Stimulated activated naive CD4-positive, alpha-beta T cell treated with Interleukin-2 at 50 U/mL for 16 hours (primary cell): ENCODE measurements at places on chromosomes 3 and 15.

GRCh38 chr3:179967622-179968021 is 69.1 kb downstream of the PEX5L start:
- DNase-seq, result no peak

DNA sequence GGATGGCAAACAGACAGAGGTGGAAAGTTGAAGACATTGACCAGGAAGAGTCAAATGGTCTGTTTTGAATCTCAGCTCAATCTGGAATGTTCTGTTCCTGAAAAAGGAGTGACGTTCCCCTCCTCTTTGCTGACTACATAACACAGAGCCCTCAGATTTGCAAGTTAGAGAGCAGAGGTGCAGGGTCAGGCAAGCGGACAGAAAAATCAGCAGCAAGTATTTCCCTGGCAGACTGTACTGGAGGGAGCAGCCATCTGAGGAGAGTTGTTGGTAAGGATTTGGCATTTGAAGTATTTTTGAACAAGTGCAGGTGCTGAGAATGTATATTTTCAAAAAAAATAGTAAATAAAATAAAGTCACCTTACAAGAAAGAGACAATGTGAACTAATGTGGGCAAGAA is 17.6 kb downstream of the ZNF80 start:
- no peak for DNase-seq

DNA sequence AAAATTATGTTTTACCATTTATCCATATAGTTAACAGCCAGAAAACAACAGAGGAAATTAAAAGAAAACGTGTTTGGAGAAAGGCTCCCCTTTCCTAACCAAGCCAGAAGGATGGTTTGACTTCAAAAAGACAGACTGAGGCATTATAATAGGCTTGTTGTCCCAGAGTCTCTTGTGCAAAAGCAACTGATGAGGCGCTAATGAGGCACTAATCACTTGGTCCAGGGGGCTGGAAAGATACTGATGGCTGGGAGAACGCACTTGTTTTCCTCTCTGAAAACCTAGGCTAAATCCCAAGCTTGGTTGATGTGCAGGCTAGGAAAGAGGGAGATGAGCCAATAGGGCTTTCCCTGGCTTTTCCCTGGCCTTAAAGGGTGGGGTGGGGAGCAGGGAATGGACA is 389.6 kb downstream of the NTRK3 start:
- no peak for DNase-seq

DNA sequence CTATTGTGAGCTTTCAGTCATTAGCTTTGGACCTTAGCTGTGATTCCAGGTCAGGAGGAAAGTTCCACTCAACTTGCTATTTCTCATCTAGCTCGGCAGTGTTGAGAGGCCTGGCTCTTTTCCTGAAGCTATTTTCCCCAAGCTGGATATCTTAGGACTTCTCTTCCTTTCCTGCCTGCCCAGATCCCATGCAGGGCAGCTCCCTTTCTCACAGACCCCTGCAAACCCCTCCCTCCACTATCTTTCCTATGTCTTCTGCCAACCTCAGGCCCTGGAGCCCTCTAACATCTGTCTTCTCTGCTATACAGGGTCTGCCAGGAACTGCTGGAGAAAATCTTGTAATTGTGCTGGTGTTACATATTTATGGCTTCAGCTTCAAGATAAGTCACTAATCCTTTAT is 49.6 kb downstream of the SH3GL3 start:
- DNase-seq, result no peak

GRCh38 chr15:43404130-43404529 is 33.2 kb downstream of the TUBGCP4 start:
- no peak for DNase-seq

- no peak for DNase-seq
Observed at GRCh38 chr3:14456794-14457193, 54.4 kb downstream of the SLC6A6 start.

- no peak for DNase-seq
Observed at GRCh38 chr3:165459111-165459510, 262.9 kb upstream of the SLITRK3 start.

DNA sequence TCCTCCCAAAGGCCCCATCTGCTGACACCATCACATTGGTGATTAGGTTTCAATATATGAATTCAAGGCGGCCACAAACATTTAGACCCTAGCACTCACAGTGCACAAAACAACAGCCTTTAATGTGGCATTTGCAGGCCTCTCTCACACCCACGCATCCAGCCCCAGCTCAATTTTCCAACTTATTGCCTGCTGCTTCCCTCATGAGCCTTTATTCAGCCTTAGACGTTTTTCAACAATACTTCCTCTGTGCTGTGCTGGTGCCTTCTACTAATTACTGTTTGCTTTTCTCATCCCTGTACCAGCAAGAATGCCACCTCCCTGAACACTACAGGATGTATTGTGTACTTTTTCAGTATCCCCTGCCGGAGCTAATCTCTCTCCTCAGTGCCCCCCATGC is 334.6 kb downstream of the GABRB3 start:
- DNase-seq, result no peak

DNA sequence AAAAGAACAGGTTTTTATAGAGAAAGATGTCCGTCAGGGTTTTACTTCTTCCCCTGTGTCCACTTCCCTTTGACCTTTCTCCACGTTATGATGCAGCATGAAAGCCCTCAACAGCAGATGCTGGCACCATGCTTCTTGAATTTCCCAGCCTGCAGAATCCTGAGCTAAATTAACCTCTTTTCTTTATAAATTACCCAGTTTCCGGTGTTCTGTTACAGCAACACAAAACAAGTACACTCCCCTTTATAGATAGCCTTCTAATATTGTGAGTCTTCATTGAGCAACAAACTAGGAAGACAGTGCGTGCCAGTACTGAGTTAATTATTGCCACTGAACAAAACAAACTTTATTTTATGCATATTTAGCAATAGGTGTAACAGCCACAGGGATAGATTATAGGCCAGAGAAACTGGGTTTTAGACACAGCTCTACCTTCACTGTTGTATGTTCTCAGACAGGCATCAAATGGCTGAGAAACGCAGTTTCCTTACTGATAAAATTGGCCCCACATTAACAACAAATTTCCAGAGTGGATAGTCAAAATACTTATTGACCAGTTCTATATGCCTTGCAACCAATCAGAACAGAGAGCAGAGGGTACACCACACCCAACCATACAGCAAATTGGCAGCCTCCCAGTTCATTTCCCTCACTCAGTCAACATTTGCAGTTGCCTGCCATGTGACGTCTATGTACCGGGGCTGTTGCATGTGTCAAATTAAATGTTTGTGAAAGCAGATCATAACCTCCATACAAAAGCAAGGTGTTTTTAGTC is 14.4 kb upstream of the TBL1XR1 start:
- no peak for DNase-seq

DNA sequence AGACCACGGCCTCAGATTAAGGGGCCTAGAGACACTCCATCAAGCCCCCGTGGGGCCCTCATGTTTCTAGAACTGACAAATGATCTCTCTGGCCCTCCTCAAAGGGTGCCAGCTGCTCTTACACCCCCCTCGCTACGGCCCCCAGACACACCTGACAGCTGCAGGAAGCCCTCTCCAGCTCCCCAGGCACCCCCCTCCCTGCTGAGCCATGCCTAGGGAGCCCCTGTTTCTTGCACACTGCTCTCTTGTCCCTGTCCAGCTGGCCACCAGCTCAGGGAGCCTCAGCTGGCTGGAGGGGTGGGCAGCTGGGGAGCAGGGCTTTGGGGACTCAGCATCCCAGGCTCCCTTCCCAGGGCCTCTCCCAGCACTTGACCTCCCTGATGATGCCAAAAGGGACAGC is 14.8 kb downstream of the TNK2 start:
- no peak for DNase-seq
